Femur (tissue), 1 donor: ENCODE measurements at places on chromosomes 2 and 18.

DNA sequence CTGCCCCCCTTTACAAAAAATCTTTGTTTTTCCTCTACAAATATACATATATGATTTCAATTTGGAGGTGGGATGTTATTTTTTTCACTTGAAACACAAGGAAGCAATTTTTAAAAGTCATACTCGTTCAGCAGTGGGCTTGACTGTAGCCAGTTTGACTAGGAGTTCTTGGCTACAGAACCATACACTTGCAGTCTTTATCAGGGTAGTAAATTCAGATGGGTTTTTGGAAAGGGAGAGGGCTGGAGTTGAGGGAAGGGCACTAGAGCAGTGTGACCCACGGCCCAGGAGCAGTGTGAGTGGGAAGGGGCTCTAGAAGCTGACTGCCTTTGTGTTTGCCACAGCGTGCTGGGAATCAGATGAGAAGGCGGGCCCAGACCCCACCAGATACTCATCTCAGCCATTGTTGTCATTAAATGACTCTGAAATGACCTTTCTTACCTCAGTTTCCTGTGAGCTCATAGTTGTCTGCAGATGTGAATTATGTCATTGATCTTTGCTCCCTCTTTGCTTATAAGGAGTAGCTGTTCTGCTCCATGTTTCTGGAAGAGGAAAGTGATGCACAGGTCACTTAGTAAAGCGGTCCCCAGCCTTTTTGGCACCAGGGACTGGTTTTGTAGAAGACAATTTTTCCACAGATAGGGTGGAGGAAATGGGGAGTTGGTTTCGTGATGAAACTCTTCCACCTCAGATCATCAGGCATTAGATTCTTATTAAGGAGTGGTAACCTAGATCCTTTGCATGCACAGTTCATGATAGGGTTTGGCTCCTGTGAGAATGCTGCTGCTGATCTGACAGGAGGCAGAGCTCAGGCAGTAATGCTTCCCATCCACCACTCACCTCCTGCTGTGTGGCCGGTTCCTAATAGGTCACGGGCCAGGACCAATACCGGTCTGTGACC is 116.8 kb downstream of the SPTBN1 start:
- DNase-seq: no peak

GRCh38 chr2:186195696-186196095 is 290.4 kb upstream of the ZC3H15 start:
- no peak for DNase-seq

- DNase-seq: no peak
Observed at GRCh38 chr2:162113776-162114168, 38.3 kb downstream of the GCG start.

DNA sequence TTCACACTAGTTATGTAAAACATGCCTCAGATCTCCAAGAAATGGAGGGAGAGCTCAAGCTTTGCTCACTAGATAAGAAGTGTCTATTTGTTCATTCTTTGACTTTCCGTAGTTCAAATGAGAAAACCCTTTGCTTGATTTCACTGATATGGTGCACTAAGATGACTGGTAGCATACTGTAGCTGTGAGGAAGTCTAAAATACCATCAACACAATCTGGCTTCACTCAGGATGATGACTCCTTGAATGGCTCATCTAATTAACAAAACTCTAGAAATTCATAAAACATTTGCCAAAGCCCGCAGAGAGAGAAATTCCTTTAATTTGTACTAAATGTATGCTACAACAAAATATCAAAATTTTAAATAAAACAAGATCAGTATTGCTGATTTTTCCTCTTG is 152.8 kb upstream of the STK17B start:
- DNase-seq: no peak

- DNase-seq: no peak
Observed at GRCh38 chr2:216081012-216081411, 597 bp downstream of the PECR start.

DNA sequence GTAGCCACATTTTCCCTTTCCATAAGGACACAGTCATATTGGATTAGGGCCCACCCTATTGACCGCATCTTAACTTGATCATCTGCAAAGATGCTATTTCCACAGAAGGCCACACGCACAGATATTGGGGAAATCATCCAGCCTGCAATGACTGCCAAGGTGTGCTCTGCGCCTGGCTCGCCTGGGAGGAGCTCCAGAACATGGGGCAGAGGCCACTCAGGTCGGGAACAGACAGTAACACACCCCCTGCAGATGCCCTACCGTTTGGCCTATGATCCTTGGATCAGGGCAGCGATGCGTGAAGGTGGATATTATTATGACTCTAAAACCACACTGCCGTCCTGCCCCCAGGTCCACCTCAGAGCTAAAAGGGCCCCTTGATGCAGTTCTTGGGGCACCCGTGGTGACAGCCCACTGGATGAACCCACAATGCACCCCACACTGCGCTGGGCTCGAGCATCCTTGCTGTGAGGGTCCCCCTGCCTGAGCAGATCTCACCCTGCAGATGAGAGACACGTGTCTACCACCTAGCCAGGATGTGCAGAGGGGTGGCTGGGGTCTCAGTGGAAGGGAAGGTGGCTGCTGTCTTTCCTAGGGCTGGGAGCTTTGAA is 72.9 kb upstream of the ZNF516 start:
- no peak for DNase-seq

- no peak for DNase-seq
Observed at GRCh38 chr2:111905990-111906735, 7.8 kb downstream of the MERTK start.

DNA sequence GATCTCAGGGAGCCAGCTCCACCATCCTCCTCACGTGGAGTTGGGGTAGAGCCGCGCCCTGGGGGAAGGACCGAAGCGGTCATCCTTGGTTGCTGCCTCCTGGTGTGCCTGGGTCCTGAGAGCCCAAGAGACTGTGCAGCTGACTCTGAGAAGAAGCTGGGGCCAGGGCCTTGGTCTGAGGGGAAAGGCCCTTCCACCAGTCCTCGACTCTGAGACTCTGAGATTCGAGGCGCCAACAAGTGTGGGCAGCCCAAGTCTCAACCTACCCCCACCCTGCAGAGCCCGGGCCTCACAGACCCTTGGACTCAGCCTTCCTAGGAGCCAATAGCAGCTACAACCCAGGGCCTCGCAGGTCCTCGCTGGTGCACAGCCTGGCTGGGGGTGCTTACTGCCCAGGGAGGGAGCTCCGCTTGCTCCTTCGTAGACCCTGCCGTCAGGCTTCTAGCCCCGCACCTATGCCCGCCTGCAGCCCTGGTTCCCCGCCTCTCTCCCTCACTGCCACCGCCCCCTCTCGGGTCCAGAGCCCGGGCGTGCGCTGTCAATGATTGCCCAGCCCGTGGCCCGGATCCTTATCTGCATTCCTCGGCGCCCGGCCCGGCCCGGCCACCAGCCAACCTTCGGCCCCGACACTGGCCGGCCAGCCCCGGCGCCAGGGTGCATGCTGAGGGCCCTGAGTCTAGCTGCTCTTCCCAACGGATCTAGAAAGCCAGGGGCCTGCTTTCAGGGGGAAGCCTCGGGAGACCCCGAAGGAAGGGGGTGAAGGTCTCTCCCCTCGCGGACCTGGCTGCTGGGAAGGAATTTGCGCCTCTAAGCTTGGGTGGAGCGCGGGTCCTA is 2.0 kb downstream of the IHH start:
- DNase-seq: no peak

DNA sequence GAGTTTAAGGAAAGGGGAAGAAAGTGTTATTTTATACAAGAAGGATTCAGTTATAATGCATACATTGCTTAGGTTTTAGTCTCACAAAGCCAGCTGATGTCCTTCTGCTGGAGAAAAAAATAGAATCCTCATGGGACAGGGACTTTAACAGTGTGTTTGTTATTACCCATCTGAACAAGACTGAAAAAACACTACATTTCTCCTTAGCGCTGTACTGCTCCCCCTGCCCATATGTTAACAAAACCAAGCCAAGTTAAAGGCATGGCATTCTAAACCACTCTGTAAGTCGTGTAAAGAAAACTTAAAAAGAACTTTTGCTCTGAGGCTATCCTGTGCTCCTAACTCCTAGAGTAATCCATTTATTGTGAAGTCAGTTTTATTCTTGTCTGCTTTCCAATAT is 102.6 kb upstream of the NYAP2 start:
- no peak for DNase-seq

GRCh38 chr2:37552339-37552738 is 119.1 kb downstream of the CDC42EP3 start:
- no peak for DNase-seq

DNA sequence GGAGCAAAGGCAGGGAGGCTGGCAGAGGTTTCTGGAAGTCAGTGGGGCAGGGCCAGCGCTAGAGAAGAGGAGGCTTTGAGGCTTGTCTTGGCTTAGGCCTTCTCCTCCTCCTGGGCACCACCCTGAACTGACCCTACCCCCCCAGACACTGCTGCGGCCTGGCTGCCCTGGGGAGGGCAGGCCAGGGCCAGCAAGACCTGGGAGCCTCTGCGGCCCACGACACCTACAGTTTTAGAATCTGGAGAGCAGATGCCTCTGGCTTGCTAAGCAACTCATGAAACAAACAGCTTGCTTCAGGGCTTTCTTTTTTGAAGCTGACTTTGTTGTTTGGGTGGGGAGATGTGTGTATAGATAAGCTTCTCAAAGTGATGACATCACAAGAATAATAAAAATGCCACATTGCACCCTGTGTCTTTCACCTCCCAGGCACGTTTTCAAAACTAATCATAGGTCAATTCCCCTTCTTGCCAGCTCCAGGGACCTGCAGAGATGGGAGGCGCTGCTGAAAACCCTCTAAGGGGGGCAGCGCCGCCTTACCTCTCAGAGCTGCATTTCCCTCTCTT is 46.2 kb upstream of the SMAD7 start:
- peak; percentile 36 for DNase-seq

DNA sequence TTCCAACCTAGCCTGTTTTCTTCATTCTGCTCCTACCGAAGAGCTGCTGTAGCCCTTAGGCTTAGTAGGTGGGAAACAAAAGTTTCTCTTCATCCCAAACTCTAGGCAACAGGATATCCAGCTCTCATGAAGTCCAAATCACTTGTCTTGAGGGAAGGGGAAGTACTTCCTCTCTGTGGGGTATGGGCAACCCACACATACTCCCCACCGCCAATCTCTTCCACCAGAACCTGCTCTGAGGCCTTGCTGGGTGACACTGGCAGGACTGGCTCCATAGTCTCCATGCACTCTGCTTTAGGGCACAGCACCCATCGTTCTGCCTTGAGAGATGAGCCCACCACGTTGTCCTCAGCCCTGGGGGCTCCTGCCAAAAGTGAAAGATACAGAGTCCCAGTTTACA is 173.0 kb downstream of the NCK2 start:
- DNase-seq: no peak

- DNase-seq: no peak
Observed at GRCh38 chr18:56323673-56324072, 314.7 kb downstream of the TXNL1 start.

DNA sequence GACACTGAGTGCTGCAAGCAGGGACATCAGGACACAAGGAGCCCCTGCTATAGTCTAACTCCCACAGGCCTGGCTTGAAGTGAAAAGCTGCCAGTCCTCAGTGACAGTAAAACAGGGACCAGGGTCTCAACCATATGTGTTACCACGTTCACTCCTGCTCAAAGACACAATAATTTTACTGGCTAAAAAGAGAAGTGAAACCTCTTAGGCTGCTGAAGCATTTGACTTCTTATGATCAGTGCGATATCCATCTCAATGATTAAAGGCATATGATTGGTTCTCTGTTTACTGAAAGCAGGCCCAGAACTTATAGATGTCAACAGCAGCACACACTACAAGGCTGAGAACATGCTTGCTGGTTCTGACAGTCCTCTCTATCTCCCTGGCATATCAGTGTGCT is 129.8 kb upstream of the LMAN1 start:
- no peak for DNase-seq

- DNase-seq: no peak
Observed at GRCh38 chr2:122660786-122661634, 905.6 kb downstream of the TSN start.

GRCh38 chr2:230891509-230891908 is 26.8 kb downstream of the ITM2C start:
- DNase-seq: no peak

GRCh38 chr2:14650066-14650465 is 17.5 kb downstream of the LRATD1 start:
- DNase-seq: no peak

- no peak for DNase-seq
Observed at GRCh38 chr2:19140463-19141208, 217.8 kb downstream of the OSR1 start.

DNA sequence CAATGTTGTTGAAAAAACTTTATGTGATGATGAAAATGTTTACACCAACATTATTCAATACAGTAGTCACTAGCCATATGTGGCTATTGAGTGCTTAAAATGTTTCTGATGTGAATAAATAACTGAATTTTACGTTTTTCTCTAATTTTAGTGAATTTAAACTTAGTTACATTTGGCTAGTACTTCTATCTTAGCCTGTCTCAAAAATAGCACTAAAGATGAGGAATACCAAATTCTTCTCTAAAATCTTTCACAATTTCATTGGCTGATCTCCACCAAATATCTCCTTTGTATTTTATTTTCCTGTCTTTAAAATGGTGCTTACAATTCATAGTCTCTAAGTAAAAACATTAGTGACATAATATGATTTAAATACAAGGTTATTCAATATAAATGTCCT is 83.7 kb upstream of the RND3 start:
- no peak for DNase-seq

DNA sequence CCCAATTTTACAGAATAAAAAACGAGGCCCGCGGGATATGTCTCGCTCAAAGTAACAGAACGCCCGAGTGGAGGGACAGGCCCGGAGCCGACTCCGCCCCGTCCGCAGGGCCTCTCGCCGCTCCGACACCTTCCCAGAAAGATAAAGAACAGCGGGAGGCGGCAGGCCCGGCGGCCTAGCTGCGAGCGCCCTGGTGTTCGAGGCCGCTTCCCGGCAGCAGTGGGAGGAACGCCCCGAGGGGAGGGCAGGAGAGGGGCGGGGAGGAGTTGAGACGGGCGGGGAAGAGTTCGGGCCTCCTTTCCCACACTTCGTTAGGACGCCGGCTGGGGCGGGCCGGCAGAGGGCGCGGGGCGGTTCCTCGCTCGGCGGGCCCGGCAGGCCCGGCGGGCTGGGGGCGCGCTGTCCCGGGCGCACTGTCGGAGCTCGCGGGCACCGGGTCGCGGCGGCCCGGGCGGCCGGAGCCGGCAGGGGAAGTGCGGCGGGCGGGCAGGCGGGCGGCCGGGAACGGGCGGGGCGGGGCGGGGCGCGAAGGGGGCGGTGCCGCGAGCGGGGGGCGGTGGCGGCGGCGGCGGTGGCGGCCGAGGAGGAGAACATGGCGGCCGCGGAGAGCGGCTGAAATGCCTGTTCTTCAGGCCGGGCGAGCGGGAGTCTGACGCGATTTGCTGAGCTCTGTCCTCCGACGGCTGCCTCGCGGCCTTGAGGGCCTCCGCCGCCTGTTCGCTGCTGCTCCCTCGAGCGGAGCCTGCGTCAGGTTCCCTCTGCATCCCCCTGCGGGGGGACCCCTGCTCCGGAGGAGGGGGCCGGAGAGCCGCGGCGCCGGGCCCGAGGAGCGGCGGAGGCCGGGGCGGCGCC is at the start of gene NCOA1:
TSS of gene NCOA1 (plus strand) at position 565 of the 852 bp plus-strand sequence. CDS start 167,424 bp downstream, outside the sequence.
- peak; percentile 94 for DNase-seq

GRCh38 chr2:190879474-190880377 is 895 bp upstream of the GLS start:
- no peak for DNase-seq

- DNase-seq: no peak
Observed at GRCh38 chr18:75107196-75107930, 101.6 kb downstream of the PTGR3 start.

- DNase-seq: no peak
Observed at GRCh38 chr18:51107598-51108305, 77.7 kb downstream of the SMAD4 start.
